ENCODE measurements at places on chromosomes 1 and 21.
A peak's percentile ranks its signal among the peaks of the same experiment; 100 is the strongest.

DNA sequence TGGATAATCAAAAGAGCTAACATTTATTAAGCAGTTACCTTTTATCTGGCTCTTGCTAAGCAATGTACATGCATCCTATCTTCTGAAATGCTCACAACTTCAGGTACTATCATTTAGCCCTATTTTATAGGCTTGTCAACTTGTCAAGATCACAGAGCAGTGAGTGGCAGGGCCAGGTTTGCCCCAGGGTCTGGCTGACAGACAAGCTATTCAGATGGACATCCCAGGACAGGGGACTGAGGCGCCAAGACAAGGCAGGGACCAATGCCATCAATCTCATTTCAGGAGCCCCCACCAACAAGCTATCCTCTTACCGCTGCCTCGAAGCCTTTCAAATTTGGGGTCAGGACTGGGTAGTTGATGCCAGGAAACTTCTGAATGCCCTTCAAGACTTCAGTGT, 8.9 kb downstream of the HMGCL start:
- DNase-seq = no peak

DNA sequence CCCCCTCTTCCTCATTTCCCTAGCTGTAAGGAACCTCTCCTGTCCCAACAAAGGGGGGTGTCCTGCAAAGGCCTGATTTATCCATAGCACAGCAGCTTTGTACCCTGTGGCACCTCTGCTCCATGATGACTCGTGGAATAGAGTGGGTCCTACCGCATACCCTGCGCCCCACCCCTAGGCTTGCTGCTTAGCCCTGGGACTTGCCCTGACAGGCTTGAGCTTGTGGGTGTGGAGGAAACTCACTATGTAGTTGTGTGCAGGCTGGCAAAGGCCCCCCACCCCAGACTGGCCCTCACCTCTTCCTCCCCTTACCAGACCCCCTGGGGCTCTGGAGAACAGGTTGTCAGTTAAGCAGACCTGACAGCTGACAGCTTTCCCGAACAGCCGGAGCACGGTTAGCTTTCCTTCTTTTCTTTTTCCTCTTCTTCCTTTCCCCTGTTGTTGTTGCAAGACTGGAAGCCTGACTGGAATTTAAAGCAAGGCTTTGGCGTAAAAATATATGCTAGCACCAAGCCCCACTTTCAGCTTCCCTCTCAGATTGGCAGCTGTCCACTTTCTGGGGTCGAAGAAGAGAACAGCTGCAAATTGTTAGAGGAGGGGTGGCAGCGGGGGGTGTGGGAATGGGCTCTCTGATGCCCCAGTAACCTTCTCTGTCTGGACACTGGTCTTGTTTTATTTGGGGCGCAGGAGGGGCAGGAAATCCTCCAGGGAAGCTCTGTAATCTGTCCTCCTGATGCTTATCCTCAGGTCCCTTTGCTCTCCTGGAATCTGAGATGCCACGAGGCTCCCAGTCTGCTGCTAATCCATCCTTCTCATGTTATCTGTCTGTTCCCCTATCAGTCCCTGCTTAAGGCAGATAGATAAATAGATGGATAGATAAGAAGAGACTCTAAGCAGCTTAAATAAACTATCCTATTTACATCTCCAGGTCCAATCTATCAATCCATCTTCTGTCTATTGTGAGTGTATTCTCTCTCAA, 134.6 kb downstream of the BRINP2 start:
- no peak for DNase-seq

DNA sequence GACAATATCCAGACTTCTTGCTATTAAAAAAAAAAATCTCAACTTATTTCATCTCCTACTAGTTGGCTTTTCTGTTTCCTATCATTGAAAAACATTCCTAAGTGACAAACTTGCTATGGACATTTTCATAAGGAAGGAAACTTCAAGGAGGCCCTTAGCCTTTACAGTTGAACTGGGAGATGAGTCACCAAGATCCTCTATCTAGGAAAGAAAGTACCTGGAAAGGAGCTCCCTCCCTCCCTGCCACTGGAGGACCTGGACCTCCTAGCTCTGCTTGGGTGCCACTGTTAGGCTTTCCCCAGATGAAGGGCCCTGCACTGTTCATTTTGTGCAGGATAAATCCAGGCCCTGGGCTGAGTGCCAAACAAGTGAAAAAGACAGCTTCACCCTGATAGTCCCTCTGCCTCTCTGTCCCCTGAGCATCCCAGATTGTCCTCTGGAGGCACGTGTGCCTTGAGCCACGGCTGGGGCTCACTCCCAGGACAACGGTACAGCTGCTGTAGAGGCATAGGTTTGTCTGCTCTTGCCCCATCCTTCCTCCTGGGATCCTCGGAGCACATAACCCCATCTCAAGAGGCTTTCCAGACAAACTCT, 40.2 kb upstream of the SOX13 start:
- no peak for DNase-seq

GRCh38 chr1:207799989-207800648, 48.3 kb downstream of the CD46 start:
- DNase-seq = no peak

DNA sequence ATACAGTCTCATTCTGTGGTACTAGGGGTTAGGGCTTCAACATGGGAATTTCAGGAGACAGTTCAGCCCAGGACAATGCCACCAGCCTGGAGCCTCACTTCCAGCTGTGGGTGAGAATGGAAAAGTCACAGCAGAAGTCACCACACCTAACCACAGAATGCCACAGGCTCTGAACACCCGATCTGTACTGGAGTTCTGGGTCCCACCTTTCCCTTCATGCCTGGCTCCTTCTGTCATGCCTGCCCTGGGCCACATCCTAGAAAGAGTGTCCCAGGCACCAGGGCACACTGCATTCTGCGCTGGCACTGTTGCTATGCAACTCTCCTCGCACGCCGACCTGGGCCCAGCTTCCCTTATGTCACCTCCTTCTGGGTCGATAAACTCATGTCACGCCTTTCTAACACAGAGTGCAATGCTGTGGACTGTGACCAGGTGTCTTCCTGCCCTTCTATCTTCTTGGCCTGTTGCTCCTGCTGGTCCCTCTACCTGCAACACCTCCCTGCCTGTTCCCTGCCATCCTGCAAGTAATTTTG, 21.2 kb downstream of the RCSD1 start:
- DNase-seq = no peak

- no peak for DNase-seq
Observed at GRCh38 chr1:67614511-67614934, 70.5 kb upstream of the GADD45A start.

GRCh38 chr1:15504436-15504835, 19.6 kb downstream of the CASP9 start:
- DNase-seq = no peak

DNA sequence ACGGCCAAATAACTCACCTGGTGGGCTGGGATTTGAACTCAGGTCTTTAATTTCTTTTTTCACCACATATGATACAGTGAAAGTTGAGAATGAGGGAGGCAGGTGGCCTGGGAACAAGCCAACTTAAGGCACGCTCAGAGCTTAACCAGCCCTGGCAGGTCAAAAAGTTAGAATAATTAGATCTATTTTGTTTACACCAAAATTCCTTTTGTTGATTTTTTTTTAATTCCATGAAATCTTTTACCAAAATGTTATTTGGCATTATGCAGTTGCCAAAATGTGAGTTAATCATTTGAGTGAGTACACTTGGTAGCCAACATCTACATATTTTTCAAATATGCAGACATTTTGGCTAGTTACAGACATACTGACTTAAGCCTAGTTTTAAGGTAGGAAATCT, 36.8 kb downstream of the LHX8 start:
- DNase-seq = no peak

GRCh38 chr1:201608635-201609395, 69.9 kb downstream of the NAV1 start:
- DNase-seq = no peak

DNA sequence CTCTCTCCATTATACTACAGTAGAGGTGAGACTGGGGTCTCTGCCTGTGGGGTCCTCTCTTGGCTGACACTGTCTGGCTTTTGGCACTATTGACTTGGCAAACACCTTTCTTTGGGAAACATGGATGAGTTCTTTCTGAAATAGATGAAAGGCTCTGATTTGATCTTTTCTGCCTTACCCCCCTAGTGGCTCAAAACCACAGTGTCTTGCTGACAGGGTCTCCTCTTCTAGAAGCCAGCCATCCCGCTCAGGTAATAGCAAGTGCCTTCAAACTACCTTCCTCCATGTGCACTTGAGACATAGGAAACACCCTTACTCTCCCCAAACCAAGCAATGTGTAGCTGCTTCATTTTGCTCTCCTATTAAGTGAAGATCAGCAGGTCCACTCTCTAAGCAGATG, 260.4 kb downstream of the BRINP2 start:
- DNase-seq = no peak

- peak; percentile 50 for DNase-seq
Observed at GRCh38 chr1:1441002-1441888, 5.8 kb downstream of the VWA1 start.

GRCh38 chr1:36752891-36753361, 270.2 kb upstream of the CSF3R start:
- DNase-seq = no peak

GRCh38 chr1:11061652-11062365, 2.0 kb upstream of the SRM start:
- DNase-seq = no peak
